RWPE2 (cell line): ENCODE measurements at places on chromosomes 2 and 18.

DNA sequence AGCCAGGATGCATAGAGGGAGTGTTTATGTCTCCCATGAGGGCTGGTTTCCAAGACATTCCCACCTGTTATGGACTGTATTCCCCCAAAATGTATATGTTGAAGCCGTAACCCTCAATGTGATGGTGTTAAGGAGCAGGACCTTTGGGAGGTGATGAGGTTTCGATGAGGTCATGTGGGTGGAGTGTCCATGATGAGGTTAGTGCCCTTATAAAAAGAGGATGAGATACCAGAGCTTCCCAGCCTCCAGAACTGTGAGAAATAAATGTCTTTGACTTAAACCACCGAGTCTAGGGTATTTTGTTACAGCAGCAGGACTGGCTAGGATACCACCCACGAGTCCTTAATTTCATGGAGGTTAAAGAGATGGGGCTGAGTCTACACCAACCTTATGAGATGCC, 22.6 kb upstream of the EPAS1 start:
- no peak for DNase-seq

DNA sequence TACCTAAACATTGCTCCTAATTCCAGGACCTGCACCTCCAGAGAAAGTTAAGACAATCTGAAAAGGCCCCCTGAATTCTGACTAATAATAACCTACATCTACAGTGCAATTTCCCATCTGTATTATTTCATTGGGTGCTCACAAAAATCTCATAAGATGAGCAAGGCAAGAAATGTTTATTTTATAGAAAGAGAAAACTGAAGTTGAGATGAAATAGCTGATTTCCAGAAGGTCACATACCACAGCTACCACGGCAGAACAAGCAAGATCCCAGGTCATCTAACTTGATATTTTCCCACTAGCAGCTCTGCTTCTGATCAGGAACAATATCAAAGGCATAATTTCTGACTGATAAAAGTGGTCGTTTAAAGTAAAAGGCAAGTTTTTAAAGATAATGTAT, 105.8 kb upstream of the COL5A2 start:
- no peak for DNase-seq

DNA sequence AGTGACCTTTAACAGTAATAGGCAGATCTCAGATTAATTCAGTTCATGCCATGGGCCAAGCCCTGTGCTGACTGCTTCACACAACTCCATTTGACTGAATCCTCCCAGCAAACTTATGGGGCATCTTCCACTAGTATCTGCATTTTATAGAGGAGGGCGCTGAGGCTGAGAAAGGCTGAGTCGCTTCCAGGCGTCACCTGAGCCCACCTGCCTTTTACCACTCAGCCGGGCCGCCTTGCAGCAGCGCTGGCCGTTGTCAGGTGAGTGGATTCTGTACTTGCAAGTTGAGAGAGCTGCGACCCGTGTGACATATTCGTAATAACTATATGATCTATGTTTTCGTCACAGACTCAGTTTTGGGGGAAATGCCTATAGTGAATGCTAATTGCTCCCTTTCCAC, 59.3 kb upstream of the B3GNT7 start:
- no peak for DNase-seq

- no peak for DNase-seq
Measured at GRCh38 chr2:33518929-33519328, 42.5 kb downstream of the RASGRP3 start.

DNA sequence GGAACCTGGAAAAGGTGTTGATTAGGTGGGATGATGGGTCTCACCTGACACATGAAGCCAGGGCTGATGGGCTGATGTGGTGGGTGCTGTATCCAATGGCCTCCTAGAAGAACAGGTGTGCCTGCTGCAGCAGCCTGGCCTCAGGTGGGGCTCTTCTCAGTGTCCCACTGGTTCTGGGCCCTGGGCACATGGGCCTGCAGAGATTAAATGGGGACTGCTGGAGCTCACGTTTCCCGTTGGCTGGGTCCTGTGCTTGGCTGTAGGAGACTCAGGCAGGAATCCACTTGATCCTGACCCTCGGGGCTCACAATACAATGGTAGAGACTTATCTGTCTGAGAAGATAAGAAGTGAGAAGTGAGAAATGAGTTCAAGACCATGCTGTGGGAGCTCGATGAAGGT, 170.9 kb downstream of the KCNS3 start:
- no peak for DNase-seq

- no peak for DNase-seq
Measured at GRCh38 chr2:236156095-236156859, 11.9 kb downstream of the GBX2 start.

DNA sequence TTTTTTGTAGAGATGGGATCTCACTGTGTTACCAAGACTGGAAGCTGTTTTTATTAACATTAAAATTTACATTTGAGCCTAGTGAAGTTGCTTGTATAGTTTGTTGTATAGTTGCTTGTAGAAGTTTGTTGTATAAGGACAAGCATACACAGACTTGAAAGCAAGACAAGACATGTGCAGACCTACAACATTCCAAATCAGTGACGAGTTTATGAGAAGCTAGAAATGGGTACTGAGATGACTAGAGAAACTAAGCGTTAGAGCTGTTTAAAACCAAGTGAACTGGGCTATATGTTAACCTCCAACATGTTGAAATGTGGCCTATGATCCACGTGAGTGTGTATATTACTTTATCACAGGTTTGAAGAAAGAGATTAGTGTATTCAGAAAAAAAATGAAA, 39.1 kb downstream of the ABCB11 start:
- DNase-seq = no peak

DNA sequence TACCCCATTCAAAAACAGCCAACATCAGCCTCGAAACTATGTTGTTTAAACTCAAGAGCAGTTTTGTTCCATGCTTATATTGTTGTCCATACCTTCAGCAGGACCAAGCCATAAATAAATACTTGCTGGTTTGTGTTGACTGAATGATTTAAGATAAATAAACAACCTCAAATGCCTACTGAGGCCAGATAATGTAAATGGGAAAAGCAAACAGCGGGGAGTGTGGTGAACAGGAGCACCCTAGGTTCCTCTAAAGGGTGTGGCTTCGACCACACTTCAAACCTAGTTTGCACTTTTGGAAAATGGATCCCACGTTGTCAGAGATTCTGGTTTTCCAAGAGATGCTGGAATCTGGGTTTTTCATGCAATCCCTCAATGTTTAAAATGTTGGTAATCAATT, 1.7 kb upstream of the PMAIP1 start:
- no peak for DNase-seq

GRCh38 chr2:9178110-9178903, 28.3 kb upstream of the ASAP2 start:
- DNase-seq = no peak
